CD8-positive, alpha-beta T cell (primary cell): ENCODE measurements at places on chromosomes 16 and 17.

- no peak for DNase-seq
These were observed 167.1 kb upstream of the FOXF1 start for GRCh38 chr16:86343027-86343795.

GRCh38 chr16:969508-970385 is 1.0 kb downstream of the LMF1 start:
- DNase-seq, result no peak

DNA sequence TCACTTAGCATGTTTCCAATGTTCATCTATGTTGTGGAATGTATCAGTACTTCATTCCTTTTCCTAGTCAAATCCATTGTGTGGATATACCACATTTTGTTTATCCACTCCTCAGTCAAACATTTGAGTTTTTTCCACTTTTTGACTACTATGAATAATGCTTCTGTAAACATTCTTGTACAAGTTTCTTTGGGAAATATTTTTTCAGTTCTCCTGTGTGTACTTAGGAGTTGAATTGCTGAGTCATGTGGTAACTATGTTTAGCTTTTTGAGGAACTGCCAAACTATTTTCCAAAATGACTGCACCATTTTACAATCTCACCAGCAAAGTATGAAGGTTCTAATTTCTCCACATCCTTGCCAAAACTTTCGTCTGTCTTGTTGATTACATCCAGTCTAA is 223.7 kb upstream of the AXIN2 start:
- DNase-seq, result no peak

DNA sequence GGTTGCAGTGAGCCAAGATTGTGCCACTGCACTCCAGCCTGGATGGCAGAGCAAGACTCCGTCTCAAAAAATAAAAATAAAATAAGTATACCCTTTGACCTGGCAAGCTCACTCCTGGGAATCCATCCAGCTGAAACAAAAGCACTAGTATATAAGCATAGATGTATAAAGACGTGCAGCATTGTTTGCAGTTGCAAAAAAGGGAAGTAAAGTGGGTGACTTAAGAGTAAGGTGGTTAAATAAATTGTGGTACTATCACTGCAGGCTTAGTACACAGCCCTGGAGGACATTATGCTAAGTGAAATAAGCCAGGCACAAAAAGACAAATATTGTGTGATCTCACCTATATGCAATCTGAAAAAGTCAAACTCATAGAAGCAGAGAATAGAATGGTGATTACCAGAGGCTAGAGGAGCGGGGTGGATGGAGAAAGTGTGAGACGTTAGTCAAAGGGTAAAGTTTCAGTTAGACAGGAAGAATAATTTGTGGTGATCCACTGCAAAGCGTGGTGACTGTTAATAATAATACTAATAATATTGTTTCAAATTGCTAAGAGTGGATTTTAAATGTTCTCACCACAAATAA is 113.0 kb downstream of the MYO1D start:
- DNase-seq, result no peak

DNA sequence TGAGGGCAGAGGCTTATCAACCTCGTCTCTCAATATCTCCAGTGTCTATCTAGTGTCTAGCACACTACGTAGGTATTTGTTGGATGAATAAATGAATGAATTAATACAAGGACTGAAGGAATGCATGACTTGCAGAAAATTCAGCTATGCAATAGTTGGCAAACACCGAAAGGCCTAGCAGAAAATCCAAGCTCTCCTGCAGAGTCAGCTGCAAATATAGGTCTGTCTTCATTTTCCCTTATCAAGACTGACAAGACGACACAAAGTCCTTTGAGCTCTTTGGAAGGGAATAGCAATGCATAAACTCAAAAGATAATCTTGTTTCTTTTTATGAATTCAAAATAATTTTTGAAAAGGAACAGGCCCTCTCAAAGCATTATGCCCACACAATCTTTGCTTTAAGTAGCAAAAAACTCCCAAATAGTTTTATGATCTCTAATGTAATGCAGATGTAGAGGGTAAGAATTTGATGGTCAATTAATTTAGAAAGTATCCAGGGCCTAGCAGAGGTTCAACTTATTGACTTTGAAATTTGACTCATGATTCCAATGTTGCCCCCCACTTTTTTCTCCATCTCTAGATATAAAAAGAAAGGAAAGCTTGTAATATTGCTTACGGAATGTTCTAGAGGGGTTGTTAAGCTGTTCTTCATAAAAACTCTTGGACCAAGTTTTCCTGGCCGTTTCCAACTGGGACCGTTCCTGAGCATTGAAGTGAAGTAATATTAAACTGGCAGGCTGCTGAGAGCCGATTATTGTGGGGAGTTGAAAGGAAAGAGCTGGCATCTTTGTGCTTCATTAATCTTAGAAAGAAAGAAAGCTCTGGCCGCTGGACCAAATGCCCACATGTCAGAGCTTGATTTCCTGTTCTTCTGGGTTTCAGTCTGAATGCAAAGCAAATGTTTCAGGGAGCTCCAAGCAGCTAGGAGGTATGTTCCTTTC is 227.3 kb downstream of the HS3ST3A1 start:
- no peak for DNase-seq
